ENCODE measurements at places on chromosomes 2 and 18.

GRCh38 chr2:168241208-168241607, 6.2 kb downstream of the STK39 start:
- peak; percentile 30 for DNase-seq

- DNase-seq: no peak
These were observed 27.7 kb downstream of the ITGA6 start for GRCh38 chr2:172455121-172455515.

DNA sequence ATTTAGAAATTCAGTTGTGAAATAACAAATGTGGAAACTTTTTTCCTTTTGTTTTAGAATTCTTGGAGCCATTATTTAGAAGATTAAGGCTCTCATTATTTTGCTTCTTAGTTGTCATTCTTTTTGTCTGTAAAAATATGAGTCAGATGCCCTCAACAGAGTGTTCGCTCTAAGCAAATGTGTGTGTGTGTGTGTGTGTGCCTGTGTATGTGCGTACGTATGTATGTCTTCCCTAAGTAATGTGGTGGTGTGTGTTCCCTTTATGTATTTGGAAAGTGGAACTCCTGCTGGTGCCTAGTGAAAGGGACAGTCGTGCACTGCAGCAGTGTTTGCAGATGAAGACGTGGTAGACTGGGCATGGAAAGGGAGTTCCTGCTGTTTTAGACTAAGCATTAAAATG, 27.5 kb downstream of the ZNF407 start:
- no peak for DNase-seq

DNA sequence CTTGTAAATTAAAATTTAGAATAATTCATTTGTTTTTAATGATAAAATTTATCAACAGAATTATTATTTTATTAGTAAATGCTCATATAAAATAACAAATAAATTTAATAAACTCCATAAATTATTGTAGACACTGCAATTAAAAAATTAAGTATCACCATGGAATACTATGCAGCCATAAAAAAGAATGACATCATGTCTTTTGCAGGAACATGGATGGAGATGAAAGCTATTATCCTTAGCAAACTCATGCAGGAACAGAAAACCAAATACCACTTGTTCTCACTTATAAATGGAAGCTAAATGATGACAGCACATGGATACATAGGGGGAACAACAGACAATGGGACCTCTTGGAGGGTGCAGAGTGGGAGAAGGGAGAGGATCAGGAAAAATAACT, 29.7 kb upstream of the DSG3 start:
- no peak for DNase-seq

DNA sequence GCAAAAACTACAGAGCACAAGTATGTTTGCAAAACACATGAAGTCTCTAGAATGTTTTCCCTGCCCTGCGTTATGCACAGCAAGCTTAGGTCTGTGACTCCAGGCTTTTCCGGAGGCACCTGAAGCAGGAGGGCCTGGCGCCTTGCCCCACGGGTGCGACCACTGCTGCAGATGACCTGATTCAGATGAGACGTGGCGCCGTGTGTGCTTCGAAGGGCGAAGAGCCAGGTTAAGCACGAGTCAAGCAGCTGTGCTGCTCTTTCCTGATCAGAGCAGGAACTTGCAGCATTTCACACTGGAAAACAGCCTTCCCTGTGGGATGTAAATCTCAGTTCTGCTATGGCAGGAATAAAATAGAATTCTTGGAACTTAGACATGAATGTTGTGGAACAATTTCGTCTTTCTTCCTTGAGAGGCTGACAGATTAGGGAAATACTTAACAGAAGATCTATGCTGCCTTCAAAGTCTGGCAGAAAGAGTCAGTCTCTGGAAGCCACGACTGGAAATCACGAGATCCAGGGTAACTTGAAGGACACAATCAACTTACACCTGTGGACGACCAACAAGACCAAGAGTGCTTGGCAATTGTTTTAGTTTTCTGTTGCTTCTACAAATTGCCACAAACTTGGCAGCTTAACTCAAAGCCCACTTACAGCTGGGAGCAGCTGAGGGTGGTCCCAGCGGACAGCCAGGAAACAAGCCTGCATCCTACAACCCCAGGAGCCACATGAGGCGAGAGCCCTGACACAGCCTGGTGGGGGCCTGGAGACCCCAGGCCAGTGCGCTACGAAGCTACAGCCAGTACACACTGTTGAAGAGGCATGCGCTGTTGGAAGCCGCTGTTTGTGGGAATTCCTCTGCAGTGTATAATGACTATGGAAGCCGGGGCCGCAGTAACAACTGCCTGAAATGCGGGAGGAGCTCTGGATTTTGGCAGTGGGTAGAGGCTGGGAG, 42.9 kb downstream of the EIPR1 start:
- no peak for DNase-seq

All from mesendoderm (in vitro differentiated cells).